ENCODE measurements at places on chromosomes 16 and 17. TPM values are rescaled to one million over a fixed set of nuclear protein-coding genes. Genes with fewer than 3 reads are reported as not detected.

DNA sequence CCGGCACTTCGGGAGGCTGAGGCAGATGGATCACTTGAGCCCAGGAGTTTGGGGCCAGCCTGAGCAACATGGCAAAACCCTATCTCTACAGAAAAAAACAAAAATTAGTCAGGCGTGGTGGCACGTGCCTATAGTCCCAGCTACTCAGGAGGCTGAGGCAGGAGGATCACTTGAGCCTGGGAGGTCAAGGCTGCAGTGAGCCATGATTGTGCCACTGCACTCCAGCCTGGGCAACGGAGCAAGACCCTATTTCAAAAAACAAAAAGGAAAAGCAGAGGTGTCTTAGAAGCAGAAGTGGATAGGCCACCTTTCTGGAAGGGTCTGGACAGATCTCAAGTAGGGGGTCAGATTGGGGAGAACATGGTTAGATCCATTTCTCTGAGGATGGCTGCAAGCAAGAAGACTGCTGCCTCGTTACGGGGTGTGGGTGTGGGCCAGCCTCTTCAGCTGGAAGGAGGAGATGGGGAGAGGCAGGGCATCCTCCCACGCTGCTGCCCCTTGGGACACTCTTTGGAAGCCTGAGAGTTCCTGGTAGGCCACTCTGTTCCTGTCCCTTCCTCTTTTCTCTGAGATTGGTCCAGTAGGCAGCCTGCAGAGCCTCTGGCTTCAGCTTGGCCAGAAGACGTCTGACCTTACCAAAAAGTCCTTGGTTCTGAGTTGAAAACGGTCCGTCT is 208.0 kb downstream of the MSI2 start:
- no peaks in the 10 kb centered on the region for H3K27me3 ChIP-seq
- H3K4me3 ChIP-seq: no peak overlapping the region
- no peak for DNase-seq
- H3K36me3 ChIP-seq: no peaks in the 10 kb centered on the region
- H3K27ac ChIP-seq: no peak overlapping the region

- peaks cover 15% of the 10 kb centered on the region for H3K4me1 ChIP-seq
- no peaks in the 10 kb centered on the region for H3K36me3 ChIP-seq
- H3K27ac ChIP-seq: no peak overlapping the region
- H3K4me3 ChIP-seq: peak overlapping the region; percentile 80
- no peaks in the 10 kb centered on the region for H3K27me3 ChIP-seq
- no peak for DNase-seq
Measured at GRCh38 chr17:28317966-28318758, 838 bp upstream of the TMEM97 start.

DNA sequence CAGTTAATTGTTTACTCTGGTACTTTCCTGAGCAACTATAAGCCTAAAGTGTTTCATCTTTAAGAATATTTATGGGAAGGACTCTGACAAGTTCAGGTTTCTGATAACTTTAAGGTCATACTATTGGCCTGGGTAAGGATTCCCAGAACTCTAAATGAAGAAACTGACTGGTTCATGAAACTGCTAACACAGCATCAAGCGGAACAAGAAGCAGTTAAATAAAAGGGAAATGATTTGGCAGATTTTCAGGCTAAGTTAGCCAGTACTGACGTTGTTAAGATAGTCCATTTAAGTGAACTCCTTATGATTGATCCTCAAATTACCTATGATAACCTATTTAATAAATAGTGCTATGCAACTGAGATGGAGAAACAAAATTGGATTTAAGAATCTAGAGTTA is 101.6 kb upstream of the CES5A start:
- no peaks in the 10 kb centered on the region for H3K27me3 ChIP-seq
- H3K4me1 ChIP-seq: no peaks in the 10 kb centered on the region
- no peaks in the 10 kb centered on the region for H3K36me3 ChIP-seq
- DNase-seq: no peak
- H3K4me3 ChIP-seq: no peak overlapping the region

DNA sequence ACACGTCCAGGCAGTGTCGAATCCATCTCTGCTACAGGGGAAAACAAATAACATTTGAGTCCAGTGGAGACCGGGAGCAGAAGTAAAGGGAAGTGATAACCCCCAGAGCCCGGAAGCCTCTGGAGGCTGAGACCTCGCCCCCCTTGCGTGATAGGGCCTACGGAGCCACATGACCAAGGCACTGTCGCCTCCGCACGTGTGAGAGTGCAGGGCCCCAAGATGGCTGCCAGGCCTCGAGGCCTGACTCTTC is 7.2 kb upstream of the CD68 start:
- H3K4me1 ChIP-seq: peaks cover 31% of the 10 kb centered on the region

GRCh38 chr17:63395075-63395805 is 50.9 kb downstream of the CYB561 start:
- H3K27me3 ChIP-seq: no peaks in the 10 kb centered on the region
- H3K36me3 ChIP-seq: peaks cover 34% of the 10 kb centered on the region
- peaks cover 5% of the 10 kb centered on the region for H3K4me1 ChIP-seq
- H3K4me3 ChIP-seq: no peak overlapping the region

DNA sequence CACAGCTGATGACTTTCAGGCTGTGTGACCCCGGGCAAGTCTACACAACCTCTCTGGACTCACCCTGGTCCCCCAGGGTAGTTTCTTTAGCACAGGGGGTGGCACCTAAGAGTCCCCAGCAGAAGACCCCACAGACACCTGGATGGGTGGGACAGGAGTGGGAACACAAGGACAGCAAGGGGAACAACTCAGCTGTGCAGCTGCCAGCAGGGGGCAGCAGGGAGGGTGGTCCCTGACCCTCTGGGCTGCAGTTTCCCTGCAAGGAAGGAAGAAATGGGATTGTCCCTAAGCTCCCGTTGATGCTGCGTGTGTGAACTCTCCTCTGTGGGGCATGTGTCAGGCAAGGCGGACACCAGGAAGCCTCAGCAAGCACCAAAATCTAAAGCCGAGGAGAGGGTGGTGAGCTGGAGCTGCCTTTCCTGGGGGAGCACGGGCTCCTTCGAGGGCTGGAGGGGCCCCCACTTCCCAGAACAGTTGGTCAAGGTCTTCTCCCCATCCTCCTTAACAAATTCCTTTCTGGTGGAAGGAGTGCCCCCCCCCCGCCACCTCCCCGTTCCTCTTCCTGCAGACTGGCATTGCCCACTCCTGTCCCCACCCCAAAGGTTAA is 24.1 kb upstream of the CDH5 start:
- no peaks in the 10 kb centered on the region for H3K36me3 ChIP-seq
- no peak overlapping the region for H3K4me3 ChIP-seq
- H3K27me3 ChIP-seq: no peaks in the 10 kb centered on the region
- H3K27ac ChIP-seq: no peak overlapping the region
- no peaks in the 10 kb centered on the region for H3K4me1 ChIP-seq

GRCh38 chr17:11023639-11024479 is 186.0 kb upstream of the PIRT start:
- H3K36me3 ChIP-seq: no peaks in the 10 kb centered on the region
- H3K4me1 ChIP-seq: no peaks in the 10 kb centered on the region
- H3K27ac ChIP-seq: no peak overlapping the region
- no peaks in the 10 kb centered on the region for H3K27me3 ChIP-seq
- H3K4me3 ChIP-seq: no peak overlapping the region

GRCh38 chr16:2420035-2420434 is 9.2 kb upstream of the CCNF start:
- H3K27ac ChIP-seq: no peak overlapping the region
- H3K27me3 ChIP-seq: peaks cover 28% of the 10 kb centered on the region
- no peak for DNase-seq
- no peak overlapping the region for H3K4me3 ChIP-seq

GRCh38 chr17:4514779-4515178 is 16.1 kb downstream of the SPNS2 start:
- no peaks in the 10 kb centered on the region for H3K36me3 ChIP-seq
- no peak for DNase-seq
- peaks cover 67% of the 10 kb centered on the region for H3K4me1 ChIP-seq
- H3K4me3 ChIP-seq: no peak overlapping the region

The RRN3 gene
- 27.6 TPM for total RNA-seq

The AHSP gene
- not detected for total RNA-seq

The IL21R gene
- total RNA-seq: 3.9 TPM

The ZDHHC7 gene
- total RNA-seq: 79.7 TPM

The NLK gene
- 22.6 TPM for total RNA-seq

Data from upper lobe of right lung (tissue), 1 donor.